IMR-90 (cell line): ENCODE measurements at places on chromosomes 5 and 9. TPM values are rescaled to one million over a fixed set of nuclear protein-coding genes. Genes with fewer than 3 reads are reported as not detected.

Gene EIF4E1B
- not detected in 2 replicates for polyA plus RNA-seq

- DNase-seq = no peak
Measured at GRCh38 chr5:2848619-2849018, 97.1 kb upstream of the IRX2 start.

DNA sequence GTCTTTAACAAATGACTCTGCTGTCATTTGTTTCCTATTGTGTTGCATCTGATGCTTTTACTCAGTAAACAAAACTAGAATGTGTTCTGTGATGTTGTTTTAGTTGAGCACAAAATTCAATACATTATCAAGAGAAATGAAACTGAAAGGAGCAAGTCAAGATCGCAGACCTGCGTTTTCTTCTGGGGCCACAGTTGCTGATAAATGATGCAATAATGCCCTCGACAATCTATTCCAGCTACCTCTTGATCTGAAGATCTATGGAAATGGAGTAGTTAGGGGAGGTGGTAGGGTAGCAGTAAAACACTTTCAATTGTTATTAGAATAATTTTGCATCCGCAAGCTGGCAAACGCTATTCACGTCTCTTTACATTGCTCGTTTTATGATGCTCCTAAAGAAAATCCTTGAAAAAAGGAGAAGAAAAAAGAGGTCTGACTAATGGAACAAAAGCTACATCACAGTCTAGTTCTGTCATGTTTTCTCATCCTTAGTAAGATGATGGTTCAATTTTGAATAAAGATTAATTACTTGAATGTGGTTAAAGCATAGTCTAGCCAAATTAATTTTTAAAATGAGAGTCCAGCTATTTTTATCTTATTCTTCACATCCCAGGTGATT lies 1.6 kb downstream of the ZNF366 start:
- no peak for DNase-seq

GRCh38 chr9:96449523-96449844 lies 485 bp upstream of the HABP4 start:
- no peak for DNase-seq
